ENCODE measurements at places on chromosomes 4 and X.

DNA sequence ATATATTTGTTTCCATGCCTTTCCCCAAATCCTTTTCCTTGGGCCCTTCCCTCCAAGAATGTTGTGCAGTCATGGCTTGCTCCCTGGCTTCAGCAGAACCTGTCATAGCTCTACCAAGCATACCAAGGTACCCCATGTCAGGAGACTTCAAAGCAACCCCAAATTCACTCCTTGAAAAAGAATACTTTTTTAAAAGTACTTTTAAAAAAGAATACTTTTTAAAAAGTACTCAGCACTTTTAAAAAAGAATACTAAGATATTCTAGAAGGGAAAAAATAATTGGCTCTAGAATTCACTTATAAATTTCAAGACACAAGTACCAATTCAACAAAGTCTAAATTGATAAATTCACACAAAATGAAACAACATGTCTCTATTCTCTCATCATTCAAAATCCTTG, 76.0 kb downstream of the NR3C2 start:
- no peak for DNase-seq

- no peak for DNase-seq
These were observed 183.1 kb upstream of the S100G start for GRCh38 chrX:16466640-16467432.

- DNase-seq = peak; percentile 10
These were observed 8.4 kb upstream of the AMOT start for GRCh38 chrX:112849016-112849415.

- no peak for DNase-seq
These were observed at the start of gene GPR101 for GRCh38 chrX:137033774-137034507. GPR101 (minus strand) TSS chrX:137033995; CDS start chrX:137031674, 2,321 bp downstream.

- no peak for DNase-seq
These were observed 4.2 kb upstream of the ARSD start for GRCh38 chrX:2933125-2933900.

DNA sequence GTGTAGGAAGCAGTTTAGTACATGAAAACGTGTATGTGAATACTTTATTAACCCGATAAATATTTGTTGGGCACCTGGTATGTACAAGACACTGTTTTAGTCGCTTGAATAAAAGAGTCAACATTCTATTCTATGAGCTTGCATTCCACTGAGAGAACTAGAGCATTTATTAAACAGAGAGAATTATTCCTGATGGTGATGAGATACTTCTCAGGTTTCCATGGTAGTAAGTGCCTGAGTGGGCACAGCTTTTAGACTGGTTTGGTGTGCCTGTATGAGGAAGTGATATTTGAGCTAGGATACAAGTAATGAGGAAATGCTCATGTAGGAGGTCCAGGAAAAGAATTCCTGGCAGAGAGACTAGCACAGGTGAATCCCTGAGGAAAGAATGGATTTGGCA, 94.2 kb downstream of the ATP10D start:
- no peak for DNase-seq

DNA sequence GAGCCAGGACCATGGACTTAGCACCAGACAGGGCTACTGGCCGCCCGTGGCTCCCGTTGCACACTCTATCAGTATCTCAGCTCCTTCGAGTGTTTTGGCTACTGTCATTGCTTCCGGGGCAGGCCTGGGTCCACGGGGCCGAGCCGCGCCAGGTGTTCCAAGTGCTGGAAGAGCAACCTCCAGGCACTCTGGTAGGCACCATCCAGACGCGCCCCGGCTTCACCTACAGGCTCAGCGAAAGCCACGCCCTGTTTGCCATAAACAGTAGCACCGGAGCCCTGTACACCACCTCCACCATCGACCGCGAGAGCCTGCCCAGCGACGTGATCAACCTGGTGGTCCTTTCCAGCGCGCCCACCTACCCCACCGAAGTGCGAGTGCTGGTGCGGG, 1.6 kb downstream of the FAT4 start:
- DNase-seq = no peak

GRCh38 chrX:20623448-20623847, 356.7 kb upstream of the RPS6KA3 start:
- DNase-seq = no peak

DNA sequence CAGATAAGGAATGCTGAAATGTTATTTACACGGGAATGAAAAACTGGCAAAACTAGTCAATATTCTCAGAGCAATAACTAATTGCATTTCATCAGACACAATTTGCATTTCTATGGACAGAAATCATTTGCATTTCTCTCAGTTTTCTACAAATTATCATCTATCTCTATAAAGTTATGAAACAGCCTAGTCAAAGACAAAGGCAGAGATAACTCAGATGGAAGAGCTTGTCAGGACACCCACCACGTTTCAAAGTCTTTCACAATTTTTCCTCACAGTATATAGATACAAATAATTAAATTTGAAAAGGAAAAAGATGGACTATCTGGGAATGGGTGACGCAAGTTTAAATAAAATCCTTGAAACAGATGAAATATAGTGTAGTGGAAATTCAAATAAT, 230.8 kb downstream of the GASK1B start:
- DNase-seq = no peak
